ENCODE measurements at places on chromosomes 5 and 9.

GRCh38 chr9:97412626-97413385 is 910 bp downstream of the TDRD7 start:
- DNase-seq: no peak

GRCh38 chr5:14861123-14861765 is 10.3 kb downstream of the ANKH start:
- no peak for DNase-seq

DNA sequence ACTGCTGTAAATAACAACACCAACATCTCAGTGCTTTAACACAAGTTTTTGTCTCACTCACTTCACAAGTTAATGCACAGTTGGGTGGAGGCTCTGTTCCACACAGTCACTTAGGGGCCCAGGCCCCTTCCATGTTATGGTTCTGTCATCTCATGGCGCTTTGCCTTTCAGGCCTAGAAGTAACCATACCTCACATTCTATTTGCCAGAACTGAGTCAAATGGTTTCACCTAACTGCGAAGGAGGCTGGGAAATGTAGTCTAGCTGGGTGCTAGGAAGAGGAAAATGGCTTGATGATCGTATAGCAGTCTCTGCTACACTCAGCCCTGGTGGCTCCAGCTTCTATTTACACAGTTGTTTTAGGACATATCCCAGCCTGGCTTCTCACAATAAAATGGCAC is 23.1 kb upstream of the MVB12B start:
- DNase-seq: no peak

- no peak for DNase-seq
Observed at GRCh38 chr9:125262294-125262991, 817 bp downstream of the GAPVD1 start.

GRCh38 chr5:68968429-68968828 is 125.4 kb upstream of the SLC30A5 start:
- no peak for DNase-seq

DNA sequence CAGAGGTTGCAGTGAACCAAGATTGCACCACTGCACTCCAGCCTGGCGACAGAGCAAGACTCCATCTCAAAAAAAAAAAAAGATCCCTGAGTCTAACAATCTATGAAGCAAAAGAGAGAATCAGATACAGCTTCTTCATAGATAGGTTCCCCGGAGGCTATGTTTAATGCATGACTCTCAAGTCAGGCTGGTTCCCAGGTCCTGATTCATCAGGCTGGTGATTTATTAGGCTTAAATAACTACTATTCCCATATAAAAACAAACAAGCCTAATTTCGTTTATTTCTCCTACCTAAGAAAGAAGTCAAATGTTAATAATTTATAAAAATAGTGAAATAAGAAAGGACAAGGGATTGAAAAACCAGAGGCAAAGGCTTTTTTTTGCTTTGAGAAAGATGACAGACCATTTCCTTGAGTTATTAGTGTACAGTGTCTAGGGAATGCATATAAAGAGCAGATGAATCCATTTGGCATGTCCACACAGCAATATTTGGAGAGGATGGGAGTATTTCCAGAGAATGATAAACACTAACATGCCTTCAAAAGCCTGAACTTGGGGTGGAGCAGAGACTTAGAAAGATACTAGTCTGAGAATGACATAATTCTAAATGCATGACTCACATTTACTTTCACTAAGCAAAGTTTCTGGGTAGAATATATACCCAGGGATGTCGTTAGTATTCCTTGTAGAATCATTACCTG is 115.3 kb downstream of the NREP start:
- DNase-seq: no peak

- no peak for DNase-seq
Observed at GRCh38 chr5:133883916-133884315, 84.5 kb downstream of the C5orf15 start.

- DNase-seq: no peak
Observed at GRCh38 chr9:114737118-114737517, 55.1 kb upstream of the TEX48 start.

- DNase-seq: no peak
Observed at GRCh38 chr9:127528422-127529251, 77.3 kb downstream of the LRSAM1 start.

GRCh38 chr5:172417983-172418630 is 36.2 kb downstream of the SH3PXD2B start:
- DNase-seq: no peak

DNA sequence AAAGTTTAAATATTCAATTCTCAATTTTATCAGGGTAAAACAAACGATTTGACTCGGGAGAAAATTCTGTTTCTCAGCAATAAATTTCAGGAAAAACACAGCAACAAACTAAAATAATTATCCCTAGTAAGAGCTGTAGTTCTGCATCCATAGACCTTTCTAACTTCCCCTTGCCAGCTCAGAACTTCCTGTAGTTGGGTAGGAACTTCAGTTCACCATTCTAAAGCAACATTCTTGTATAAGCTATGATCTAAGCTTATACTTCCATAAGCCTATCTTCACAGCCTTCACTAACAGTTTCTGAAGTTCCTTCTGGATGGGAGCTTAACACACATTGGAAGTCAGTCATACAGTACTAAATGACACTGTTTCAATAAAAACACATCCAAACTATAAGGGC is 96.6 kb downstream of the UBAP2 start:
- no peak for DNase-seq

- DNase-seq: no peak
Observed at GRCh38 chr5:154370813-154371212, 75.0 kb upstream of the SAP30L start.

- DNase-seq: no peak
Observed at GRCh38 chr9:99513441-99514112, 291.5 kb downstream of the SEC61B start.

GRCh38 chr5:133731951-133732350 is 119.6 kb upstream of the FSTL4 start:
- DNase-seq: no peak

GRCh38 chr9:128548876-128549275 is 3.5 kb upstream of the SPTAN1 start:
- DNase-seq: no peak

DNA sequence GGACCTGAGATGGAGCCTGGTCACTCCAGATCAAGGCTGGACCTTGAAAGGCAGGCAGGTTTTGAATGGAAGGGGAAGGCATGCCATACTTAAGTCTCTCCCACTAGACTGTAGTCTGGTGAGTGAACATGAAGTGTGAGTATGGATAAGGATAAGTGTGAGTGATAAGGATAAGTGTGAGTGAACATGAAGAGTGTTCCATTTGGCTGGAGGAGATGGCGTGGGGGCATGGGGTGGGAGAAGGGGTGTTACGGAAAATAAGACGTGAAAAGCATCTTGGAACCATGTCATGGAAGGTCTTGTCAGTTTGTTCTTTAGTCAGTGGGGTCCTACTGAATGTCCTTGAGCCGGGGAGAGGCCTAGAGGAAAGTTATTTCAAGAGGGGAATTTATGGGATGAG is 32.8 kb downstream of the HMGXB3 start:
- no peak for DNase-seq

DNA sequence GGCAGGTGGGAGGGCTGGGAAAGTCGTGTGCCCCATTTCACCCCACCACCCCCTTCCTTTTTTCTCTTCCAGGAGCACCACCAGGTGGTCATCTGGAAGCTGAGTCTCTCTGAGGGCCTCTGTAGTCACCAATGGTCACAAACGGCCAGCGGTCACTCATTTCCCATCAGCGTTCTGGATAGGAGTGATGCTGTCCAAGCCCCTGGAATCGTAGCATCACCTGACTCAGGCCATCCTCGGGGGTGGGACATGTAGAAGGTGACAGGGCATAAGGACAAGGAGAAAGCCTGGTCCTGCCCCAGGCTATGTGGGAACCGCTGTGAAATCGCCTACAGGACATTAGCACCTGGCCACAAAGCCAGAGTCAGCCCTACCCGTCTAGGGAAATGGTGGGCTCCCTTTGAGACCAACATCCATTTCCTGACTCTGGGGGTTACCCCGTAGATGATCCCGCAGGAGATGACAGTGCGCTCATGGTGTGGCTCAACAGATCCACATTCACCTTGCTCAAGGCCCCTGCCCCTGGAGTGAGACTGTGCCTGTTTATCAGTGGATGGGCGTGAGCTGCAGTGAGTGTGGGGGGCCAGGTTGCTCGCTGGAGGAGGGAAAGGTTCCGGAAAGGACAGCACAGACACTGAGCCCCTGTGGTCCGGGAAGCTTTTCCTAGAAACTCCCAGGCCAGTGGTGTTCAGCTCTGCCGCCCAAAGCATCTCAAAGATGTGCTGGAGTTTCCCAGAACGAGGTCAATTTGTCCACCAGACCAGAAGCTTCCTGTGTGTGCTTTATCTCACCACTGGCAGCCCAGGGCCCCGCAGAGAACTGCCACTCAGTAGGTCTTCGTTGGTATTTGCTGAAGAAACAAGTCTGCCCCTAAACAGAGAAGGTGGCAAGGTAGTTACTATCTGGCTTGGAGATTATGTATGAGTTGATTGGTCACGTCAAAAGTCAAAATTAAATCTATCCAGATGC is 61.1 kb upstream of the UNC5A start:
- no peak for DNase-seq

GRCh38 chr9:15785584-15785983 is 232.7 kb downstream of the CCDC171 start:
- DNase-seq: no peak

DNA sequence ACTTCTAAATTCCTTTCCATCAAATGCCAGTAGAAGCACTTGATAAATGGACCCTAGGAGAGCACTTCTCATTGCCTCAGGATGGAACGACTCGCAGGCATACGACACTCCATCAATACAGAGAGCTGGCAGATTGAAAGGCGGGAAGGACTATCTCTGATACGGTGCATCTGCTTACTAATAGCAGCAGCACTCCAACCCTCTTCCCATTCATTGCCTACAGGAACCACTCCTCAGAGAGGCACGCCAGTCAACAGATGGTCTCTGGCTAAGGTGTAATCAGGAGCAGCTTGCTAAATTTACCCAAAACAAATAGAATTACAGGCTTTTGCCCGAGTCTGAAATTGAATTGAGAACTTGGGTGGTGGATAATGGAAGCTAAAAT is 168.1 kb downstream of the EFNA5 start:
- DNase-seq: no peak

- DNase-seq: no peak
Observed at GRCh38 chr5:102800427-102800826, 45.3 kb downstream of the PAM start.

- DNase-seq: no peak
Observed at GRCh38 chr5:143922718-143923117, 110.8 kb downstream of the HMHB1 start.

DNA sequence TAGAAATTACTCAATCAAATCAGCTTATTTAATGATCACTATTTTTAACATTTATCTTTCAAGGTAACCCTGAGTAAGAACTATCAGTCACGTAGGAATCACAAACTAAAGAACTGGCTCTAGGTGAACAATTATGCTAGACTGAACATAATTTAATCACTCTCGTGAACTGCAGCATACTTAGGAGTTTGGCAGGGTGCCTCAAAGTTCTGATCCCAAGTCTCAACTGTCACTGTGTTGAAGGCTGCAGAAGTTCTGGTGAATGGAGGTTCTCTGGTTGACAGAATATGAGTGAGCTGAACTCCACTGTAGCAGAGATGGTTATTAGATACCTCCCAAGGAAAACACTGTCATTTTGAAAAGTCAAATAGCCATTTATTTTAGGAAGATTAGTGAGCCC is 89.1 kb downstream of the KLHL3 start:
- no peak for DNase-seq

DNA sequence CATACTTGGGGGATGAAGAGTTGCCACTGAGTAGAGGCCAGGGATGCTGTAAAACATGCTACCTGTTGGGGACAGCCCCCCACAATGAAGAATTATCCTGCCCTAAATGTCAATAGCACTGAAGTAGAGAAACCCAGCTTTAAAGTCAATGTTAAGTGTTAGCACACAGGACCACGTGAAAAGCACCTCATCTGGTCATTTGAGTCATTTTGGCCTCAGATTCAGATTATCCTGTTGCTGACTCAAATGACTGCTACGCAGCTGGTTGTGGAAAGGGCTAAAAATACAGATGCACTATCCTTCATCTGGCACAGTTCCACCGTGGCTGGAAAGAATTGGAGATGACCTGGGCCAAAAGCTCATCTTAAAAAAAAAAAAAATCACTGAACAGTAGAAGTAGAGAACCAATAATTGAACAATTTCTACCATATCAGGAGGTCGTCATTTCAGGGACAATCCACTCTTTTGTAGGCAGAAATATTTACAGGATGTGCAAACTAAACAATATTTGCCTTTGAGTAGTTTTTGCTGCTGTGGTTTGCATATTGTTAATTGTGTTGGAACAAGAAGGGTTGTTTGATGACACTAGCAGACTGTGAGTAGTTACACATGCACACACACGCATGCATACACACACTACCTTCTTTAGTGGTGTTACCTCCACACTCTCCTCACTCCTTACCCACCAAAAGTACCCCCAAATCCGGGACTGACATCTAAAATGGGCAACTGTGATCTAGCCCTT is 195.3 kb upstream of the KLF9 start:
- DNase-seq: no peak

DNA sequence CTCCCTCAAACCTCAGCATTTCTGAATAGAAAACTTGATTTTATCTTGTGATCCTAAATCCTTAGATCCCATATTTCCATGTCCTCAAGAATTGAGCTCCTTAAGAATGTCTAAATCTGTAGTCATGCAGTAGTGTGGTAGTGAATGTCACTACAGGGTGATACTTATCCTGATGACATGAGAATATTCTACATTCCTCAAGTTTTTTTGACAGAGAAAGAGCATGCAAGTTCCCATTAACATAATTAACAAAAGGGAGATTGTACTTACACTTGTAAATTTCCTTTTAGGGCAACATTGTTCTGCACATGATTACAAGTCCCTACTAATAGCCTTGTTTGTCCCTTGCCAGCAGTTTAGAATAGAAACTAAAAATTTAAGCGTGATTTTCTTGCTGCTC is 352.3 kb downstream of the PTPRD start:
- DNase-seq: no peak

DNA sequence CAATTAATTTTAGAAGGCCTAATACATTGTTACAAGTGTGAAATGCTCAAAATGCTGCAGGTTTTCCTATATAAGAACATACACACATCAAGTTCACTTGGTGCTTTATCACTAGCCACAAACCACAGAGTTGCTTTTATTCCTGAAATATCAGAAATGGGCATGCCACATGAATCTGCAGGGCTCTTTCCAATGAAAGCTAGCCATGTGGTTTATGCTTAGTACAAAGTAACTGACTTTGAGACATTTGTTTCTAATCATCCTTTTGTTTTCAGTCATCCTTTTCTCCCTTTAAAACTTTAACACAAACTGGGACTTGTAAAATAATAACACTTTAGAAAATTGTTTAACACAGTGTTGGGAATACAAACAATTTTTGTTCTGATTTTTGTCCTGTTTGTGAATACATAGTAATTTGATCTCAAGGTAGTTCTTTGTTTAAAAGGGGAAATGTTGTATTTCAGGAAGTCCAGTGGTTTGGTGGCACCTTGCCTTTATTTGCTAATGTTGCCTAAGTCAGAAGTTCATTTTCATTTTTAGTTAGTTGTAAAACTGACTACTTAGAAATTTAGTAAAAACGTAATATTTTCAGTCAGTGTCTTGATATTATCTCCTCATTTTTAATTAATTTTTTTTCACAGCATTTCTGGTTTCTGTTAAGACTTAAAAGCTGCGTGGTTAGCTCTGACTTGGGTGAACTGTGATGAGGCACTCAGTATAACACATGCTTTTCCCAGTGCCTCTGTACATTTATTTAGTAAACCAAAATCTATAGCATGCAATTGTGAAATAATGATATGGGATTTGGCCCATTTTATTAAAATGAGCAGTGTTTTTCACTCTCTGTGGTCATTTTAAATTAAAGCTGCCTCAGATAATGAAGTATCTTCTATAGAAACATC is 18.6 kb downstream of the PRDM6 start:
- DNase-seq: no peak

GRCh38 chr9:21513431-21513830 is 31.3 kb upstream of the IFNE start:
- no peak for DNase-seq
